NCI-H2029 (cell line): ENCODE measurements at places on chromosomes 1 and 21.
A peak's percentile ranks its signal among the peaks of the same experiment; 100 is the strongest.

DNA sequence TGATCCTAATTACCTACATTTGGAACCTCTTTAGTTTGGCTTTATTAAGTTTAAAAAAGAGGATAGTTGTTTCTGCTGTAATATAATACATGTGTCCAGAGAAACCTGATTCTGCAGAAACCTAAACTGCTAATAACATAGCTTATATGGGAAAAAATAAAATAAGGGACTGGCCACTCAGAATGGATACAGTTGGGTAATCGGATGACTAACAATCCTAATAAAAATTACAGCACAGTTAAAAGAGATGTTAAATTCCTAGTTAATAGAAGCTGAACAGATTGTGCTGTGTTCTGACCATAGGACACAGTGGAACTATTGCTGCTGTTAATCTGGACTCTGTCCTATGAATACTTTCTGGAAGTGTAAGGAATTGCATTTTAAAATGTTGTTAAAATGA lies 16.0 kb downstream of the ARV1 start:
- no peak for DNase-seq

GRCh38 chr1:54861070-54861761 lies 25.8 kb downstream of the DHCR24 start:
- no peak for DNase-seq

GRCh38 chr1:19436716-19437476 lies 48.4 kb downstream of the CAPZB start:
- no peak for DNase-seq

DNA sequence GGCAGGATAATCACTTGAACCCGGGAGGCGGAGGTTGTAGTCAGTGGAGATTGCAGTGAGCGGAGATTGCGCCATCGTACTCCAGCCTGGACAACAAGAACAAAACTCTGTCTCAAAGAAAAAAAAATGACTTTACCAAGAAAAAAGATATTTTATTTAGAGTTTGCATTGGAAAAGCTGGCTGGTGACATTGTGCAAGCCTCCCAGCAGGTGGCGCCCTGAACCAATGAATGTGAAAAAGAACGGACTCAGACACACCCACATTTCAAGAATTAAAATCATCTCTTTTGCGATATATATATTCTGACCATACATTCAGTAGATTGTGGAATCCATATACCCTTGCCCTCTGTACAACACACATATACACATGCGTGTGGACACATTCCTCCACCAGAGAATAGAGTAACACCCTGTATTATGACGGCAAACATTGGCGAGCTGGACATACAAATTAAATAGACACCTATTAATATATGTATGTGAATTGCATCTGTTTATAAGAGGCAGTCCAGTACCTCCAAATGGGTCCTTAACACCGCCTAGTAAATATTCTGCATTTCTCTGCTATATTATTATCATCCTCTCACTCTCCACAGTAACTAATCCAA lies 39.0 kb upstream of the CADM3 start:
- peak; percentile 27 for DNase-seq

- DNase-seq = no peak
Measured at GRCh38 chr1:203402152-203402551, 51.2 kb upstream of the FMOD start.
